ENCODE measurements at places on chromosomes 7 and 10. TPM values are rescaled to one million over a fixed set of nuclear protein-coding genes. Genes with fewer than 3 reads are reported as not detected.
A peak's percentile ranks its signal among the peaks of the same experiment; 100 is the strongest.

DNA sequence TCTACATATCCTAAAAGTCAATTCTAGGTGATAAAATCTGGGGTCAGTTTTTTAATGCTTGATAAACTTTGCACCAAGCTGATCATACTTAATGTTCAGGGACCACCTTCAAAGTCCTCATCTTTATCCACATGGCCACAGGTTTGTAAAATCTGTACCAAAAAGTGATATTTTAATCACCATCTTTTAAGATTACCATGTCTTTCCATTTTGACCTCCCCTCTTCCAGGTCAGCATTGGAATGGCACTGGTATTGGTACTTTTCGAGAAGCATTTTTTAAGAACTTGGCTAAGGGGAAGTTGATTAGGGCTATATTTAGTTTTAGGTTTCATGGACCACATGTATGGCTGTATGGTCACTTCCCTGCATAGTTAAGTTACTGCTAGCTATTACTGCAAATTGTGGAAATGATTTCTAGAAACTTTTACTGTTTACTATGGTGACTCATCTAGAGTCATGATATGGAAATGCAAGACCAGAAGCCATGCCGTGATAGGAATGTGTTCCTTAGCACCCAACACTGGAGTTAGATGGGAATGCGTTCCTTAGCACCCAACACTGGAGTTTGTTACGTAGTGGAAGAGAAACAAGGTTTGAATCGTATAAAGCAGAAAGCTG lies 50.8 kb upstream of the ABLIM1 start:
- DNase-seq, result no peak
- H3K27ac ChIP-seq, result no peak overlapping the region
- H3K4me3 ChIP-seq, result no peak overlapping the region
- H3K36me3 ChIP-seq, result no peaks in the 10 kb centered on the region

Gene NACAD
- 11.7 TPM for total RNA-seq

GRCh38 chr10:52853704-52854103 lies 81.1 kb upstream of the MBL2 start:
- H3K27me3 ChIP-seq, result no peaks in the 10 kb centered on the region
- H3K4me3 ChIP-seq, result no peak overlapping the region
- H3K27ac ChIP-seq, result no peak overlapping the region
- no peaks in the 10 kb centered on the region for H3K4me1 ChIP-seq

- DNase-seq, result no peak
- peaks cover 9% of the 10 kb centered on the region for H3K4me1 ChIP-seq
- H3K27ac ChIP-seq, result no peak overlapping the region
- H3K27me3 ChIP-seq, result peaks cover 22% of the 10 kb centered on the region
Measured at GRCh38 chr10:69426376-69426727, 9.6 kb upstream of the TACR2 start.

DNA sequence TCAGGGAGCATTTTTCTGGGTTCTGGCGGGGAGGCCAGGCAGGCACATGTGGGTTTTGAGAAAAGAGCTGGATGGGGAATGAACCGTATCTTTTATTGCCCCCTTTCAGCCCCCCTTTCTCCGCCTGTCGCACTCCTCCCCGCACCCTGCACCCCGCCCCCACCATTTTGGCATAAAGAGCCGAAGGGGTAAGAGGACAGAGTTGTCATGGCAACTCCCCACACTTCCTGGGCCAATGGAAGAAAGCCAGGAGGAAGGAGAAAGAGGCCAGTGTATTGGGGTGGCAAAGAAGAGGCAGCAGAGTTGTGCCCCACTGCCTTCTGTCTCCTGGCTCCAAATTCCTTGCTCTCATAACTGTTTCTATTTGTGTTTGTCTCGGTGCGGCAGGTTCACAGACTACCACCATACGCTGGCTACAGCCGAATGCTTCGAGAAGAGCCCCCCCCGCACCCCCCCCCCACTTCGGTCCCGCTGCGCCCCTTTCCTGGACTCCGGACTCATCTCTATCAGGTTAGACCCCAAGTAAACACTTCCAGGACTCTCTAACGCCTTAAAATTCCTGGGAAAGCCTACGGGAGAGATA lies 3.4 kb downstream of the KCNIP2 start:
- H3K27me3 ChIP-seq, result peaks cover 54% of the 10 kb centered on the region
- peaks cover 15% of the 10 kb centered on the region for H3K4me1 ChIP-seq
- no peak for DNase-seq
- H3K36me3 ChIP-seq, result peaks cover 1% of the 10 kb centered on the region
- peak overlapping the region; percentile 29 for H3K4me3 ChIP-seq
- peak overlapping the region; percentile 8 for H3K27ac ChIP-seq

Gene HABP2
- 112 TPM for total RNA-seq

DNA sequence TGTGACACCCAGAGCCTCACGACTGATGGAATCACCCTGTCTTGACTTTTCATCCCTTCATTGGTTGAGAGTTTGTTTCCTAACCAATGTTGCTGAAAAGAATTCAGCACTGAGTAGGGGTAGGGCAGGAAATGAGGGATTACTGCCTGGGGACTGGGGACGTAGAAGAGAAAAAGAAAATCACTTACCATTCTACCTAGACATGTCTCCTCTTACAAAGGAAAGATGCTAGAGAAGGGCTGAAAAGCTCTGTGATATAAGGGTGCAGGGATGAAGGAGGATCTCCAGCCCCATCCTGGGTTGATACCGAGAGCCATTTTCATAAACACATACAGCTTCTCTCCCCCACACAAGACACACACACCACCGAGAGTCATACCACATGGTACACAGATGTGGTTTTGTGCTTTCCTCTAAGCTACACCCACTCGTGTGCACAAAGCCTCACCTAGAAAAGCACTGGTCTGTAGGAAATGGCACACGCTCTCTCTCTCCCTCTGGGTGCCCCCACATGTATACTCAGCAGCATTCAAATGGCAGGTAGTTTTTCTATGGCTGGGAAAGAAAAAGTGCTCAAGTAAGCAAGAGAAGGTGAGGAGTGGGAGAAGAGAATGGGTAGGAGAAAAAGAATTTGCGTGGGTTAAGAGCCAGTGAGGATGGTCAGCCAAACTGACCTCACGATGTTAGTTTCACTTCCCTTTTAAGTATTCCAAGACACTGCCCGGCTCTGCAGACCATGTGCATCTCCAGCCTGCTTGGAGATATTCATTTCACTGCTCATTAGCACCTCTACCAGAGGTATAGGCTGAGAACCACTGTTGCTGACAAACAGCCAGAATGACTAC lies 85.8 kb downstream of the CALD1 start:
- no peak for DNase-seq
- H3K27ac ChIP-seq, result peak overlapping the region; percentile 65
- peaks cover 8% of the 10 kb centered on the region for H3K36me3 ChIP-seq
- H3K4me3 ChIP-seq, result no peak overlapping the region
- H3K4me1 ChIP-seq, result peaks cover 60% of the 10 kb centered on the region
- H3K27me3 ChIP-seq, result no peaks in the 10 kb centered on the region

All from progenitor cell of endocrine pancreas (in vitro differentiated cells).